Fibroblast of the aortic adventitia (primary cell): ENCODE measurements at places on chromosomes 13 and 19. TPM values are rescaled to one million over a fixed set of nuclear protein-coding genes. Genes with fewer than 3 reads are reported as not detected.

The MYO16 gene
- under 0.01 and 0.16 TPM in 2 replicates for total RNA-seq

The C13orf42 gene
- not detected in 2 replicates for total RNA-seq

The GRIK5 gene
- 0.08 and 0.18 TPM in 2 replicates for total RNA-seq

The MIER2 gene
- 4.3 and 13.2 TPM in 2 replicates for total RNA-seq

The PVR gene
- total RNA-seq: 16.7 and 31.5 TPM in 2 replicates
